ENCODE measurements at places on chromosomes 16 and 17.
A peak's percentile ranks its signal among the peaks of the same experiment; 100 is the strongest.

- peak; percentile 59 for DNase-seq
These were observed 102.5 kb downstream of the MRM1 start for GRCh38 chr17:36703860-36704266.

DNA sequence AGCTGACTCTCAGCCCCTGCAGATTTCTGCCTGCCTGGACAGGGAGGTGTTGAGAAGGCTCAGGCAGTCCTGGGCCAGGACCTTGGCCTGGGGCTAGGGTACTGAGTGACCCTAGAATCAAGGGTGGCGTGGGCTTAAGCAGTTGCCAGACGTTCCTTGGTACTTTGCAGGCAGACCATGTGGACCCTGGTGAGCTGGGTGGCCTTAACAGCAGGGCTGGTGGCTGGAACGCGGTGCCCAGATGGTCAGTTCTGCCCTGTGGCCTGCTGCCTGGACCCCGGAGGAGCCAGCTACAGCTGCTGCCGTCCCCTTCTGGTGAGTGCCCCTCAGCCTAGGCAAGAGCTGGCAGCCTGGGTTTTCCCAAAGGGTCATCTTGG, 3.9 kb downstream of the GRN start:
- DNase-seq, result no peak

DNA sequence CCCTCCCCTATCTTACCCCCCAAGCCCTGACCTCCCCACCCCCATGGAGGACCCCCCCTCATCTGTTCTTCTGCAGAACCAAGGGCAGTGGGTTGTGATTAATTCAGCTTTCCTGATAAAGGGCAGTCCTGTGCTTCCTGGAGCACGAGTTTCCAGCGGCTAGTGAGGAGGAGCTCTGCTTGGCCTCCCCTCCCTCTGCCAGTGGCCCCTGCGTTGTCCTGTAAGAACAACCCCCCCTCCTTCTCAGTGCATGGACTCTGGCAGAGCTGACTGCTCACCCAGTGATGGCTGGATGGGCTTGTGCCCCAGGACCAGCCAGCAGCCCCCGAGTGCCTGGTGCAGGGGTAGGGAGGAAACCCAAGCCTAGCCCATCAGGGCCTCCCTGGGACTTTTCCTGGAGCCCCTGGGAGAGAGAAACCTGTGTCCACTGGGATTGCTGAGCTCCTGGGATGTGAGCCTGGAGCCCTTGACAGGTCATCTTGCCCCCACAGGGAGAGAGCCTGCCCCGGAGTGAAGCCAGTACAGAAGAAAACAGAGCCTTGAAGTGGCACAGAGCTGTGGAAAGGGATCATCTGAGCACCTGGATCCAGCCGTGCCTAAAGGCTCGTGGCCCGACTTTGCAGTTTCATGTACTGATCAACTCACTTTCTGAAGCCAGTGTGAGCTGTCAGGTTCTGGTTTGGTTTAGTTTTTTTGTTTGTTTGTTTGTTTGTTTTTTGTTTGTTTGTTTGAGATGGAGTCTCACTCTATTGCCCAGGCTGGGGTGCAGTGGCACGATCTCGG, 26.5 kb downstream of the MMP15 start:
- no peak for DNase-seq

DNA sequence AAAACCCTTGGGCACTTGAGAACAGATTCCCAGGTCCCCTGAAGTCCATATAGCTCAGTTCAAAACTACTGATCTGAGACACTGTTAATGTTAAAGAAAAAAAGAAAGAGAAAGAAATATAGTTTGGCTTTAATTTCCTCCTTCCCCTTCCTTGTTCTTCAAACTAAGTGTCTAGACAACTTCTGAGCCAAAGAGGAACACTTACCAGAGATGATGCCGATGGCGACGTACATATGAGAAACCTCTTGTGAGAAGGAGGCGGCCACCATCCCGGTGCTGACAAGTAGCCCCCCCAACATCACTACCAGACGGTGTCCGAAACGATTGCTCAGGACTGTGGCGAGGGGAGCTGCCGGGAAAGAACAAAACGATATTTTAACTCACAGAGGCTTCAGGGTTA, 17.2 kb downstream of the SLC16A6 start:
- no peak for DNase-seq

- no peak for DNase-seq
These were observed 31.8 kb upstream of the ABCC3 start for GRCh38 chr17:50602836-50603235.

DNA sequence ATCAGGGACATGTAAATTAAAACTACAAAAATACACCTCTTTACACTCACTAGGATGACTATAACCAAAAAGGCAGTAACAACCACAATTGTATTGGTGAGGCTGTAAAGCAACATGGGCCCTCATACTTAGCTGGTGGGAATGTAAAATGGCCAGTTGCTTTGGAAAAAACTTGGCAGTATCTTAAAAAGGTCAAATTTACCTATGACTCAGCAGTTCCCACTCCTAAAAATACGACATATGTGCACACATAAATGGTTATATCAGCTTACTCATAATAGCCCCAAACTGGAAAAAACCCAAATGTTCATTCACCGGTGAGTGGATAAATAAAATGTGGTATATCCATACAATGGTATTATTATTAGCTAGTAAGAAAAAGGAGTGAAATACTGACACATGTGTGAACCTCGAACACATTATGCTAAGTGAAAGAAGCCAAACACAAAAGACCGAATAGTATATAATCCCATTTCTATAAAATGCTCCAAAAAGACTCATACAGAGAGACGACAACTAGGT, 391.4 kb downstream of the NPIPA8 start:
- DNase-seq, result no peak

DNA sequence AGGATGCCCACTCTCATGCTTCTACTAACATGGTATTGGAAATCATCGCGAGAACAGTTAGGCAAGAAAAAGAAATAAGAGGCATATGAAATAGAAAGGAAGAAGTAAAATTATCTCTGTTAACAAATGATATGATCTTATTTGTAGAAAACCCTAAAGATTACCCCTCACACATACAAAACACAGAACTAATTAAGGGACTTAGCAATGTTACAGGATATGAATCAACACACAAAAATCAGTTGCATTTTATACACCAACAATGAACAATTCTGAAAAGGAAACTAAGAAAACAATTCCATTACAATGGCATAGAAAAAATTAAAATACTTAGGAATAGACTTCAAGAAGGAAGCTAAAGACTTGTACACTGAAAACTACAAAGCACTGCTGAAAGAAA, 2.7 kb upstream of the CAPNS2 start:
- DNase-seq, result peak; percentile 24

- peak; percentile 70 for DNase-seq
These were observed 1.7 kb upstream of the SLC16A11 start for GRCh38 chr17:7045492-7046126.

GRCh38 chr16:22235839-22236745, 30.0 kb downstream of the EEF2K start:
- DNase-seq, result no peak

- no peak for DNase-seq
These were observed 3.4 kb downstream of the MKS1 start for GRCh38 chr17:58215685-58216084.

DNA sequence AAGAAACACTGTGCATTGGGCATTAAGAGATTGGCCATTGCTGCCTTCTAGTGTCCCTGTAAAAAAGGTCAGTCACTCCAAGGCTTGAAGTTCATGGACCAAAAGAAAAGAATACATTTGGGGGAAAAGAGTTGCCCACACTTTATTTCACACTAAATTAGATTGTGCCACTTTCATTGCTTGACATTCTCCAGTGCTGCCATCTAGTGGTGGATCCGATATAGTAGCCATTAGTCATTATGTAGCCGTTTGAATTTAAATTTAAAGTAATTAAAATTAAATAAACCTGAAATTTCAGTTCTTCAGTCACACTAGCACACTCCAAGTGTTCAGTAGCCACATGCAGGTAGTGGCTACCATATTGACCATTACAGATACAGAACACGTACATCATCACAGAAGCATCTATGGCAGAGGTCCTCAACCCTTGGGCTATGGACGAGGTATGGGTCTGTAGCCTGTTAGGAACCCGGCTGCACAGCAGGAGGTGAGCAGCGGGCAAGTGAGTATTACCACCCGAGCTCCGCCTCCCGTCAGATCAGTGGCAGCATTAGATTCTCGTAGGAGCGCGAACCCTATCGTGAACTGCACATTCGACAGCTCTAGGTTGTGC, 21.9 kb upstream of the CDH5 start:
- DNase-seq, result peak; percentile 78

DNA sequence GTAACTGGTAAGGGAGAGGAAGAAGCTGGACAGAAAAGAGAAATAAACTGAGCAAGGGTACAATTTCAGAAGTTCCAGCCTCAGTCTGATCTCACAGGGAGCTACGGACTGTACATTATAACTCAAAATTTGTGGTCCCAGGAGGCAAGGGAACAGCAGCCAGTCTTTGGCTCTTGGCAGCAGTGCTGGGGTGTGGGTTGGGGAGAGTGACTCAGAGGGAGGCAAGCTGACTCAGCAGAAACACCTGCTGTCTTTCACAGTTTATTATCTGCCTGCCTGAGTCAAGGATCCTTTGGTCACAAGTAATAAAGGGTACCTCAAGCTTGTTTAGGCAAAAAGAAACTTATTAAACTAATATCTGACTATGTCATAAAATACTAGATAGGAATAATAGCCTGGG, 73.5 kb upstream of the KIF2B start:
- no peak for DNase-seq

DNA sequence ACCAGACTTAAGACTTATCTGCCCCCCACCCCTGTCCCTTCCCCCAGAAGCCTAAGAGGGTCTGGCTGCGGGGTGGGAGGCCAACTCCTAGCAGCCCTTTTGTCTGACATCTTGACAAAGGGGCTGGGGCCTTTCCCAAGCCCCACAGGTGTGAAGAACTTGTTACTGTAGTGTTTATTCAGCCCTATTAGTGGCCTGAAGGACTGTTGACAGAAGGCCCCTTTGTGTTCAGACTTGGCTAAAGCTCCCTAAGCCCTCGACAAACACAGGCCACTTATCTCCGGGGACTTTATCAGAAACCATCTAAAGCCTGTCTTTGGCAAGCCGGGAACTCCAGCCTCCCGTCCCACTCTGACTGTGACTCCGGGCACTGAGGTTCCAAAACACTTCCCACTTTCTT, 129.8 kb downstream of the NTN1 start:
- no peak for DNase-seq

DNA sequence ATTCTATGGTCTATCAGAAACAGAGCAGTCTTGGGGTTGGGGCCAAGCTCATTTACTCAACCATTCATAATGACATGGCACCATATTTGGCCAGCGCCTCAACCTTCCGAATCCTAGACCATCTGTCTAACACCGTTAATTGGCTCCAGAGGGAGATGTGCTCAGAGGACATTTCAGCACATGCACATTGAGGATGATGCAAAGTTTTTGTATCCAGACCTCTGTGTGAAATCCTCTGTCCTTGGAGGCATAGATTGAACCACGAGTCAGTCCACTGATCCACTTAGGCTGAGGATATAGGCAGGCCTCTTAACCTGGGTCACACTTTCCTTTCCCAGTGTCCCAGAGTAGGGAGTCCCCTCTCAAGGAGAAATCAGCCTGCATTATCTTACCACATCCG, 85.5 kb downstream of the SHISA6 start:
- no peak for DNase-seq

DNA sequence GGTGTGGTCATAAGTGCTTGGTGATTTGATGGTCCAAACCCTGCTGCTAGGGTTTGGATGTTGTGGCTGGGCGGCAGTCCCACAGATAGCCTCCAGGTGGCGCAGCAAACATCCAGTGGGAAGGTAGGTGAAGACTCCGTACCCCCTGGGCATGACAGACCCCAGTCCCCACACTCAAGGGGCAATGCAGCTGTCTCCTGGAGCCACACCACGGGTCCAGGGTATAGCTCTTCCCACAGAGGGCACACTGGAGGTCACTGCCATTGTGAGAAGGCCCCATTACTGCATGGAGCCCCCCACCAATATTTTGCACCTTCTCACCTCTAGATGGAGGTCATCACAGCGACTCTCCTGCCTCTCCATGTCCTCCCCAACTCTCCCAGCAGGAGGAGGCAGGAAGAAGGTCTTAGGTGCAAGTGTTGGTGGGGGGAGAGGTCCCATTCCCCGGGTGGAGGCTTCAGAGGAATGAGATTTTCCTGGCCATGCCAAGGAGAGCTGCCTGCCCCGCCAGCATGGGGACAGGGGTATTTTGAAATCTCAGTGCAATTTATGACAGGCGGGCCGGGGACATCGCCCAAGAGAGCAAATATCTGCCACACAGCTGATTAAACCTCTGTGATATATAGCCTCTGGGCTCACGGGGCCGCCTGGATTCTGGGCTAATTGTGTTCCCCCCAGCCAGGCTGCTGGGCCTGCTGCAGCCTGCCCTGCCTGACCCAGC, 17.1 kb upstream of the C17orf113 start:
- peak; percentile 81 for DNase-seq

- DNase-seq, result no peak
These were observed 119.9 kb upstream of the TMEM97 start for GRCh38 chr17:28199115-28199514.

GRCh38 chr16:3459401-3460090, 16.1 kb downstream of the NAA60 start:
- DNase-seq, result no peak
